ENCODE measurements at places on chromosomes 1 and 21. TPM values are rescaled to one million over a fixed set of nuclear protein-coding genes. Genes with fewer than 3 reads are reported as not detected.

GRCh38 chr1:113244112-113244820 lies 146.0 kb upstream of the MAGI3 start:
- H3K4me1 ChIP-seq: no peaks in the 10 kb centered on the region
- no peak for DNase-seq
- no peak overlapping the region for H3K4me3 ChIP-seq
- H3K27ac ChIP-seq: no peak overlapping the region

DNA sequence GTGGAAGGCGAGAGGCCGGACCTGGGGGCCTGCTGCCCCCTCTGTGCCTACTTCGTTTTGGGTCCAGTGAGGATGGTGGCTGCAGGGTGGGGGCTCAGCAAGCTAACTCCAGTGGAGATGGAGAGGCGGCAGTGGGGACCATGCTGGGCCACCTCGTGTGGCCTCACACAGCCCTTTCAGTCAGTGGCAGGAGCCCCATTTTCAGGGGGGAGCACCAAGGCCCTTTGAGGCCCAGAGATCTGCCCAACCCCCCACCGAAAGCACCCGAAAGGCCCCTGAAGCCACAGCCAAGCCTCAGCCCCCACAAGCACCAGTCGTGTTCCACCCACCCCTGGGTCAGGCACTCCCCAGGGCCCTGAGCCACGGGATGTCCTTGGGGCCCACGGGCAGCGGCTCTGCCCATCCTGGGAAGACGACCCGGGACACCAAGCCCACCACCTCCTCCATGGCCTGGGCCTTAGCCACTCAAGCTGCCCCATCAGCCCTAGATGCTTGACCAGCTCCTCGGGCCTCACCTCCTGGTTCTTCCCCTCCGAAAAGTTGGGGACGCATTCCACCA lies 345 bp downstream of the FTCD start:
- no peaks in the 10 kb centered on the region for H3K27me3 ChIP-seq
- no peak overlapping the region for H3K4me3 ChIP-seq
- peak; percentile 65 for DNase-seq
- peaks cover 4% of the 10 kb centered on the region for H3K4me1 ChIP-seq
- no peak overlapping the region for H3K27ac ChIP-seq
- no peaks in the 10 kb centered on the region for H3K36me3 ChIP-seq

F13B gene
- under 0.01 TPM for total RNA-seq

SH2D1B gene
- not detected for total RNA-seq
